ENCODE measurements at places on chromosomes 5 and 9.

DNA sequence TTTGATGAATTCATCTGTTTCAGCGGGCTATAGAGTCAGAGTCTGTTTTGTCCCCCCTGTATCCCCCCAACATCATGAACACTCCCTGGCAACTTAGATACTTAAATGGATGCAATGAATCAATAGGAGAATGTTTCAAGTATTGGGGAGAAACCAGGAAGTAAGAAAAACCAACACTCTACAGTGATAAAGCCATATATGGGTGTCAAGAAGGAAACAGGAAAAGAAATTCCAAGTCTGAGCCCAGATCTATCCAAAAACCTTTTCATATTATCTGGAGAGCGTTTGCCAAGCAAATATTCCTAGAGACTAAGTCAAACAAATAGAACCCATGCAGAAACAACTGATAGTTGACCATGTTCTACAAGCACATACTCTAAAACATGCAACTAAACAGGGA, 2.3 kb upstream of the GNAQ start:
- no peak for DNase-seq

GRCh38 chr9:128551657-128552152, 682 bp upstream of the SPTAN1 start:
- no peak for DNase-seq

GRCh38 chr9:35923927-35924763, 14.9 kb downstream of the SPAAR start:
- no peak for DNase-seq

GRCh38 chr5:112004867-112005622, 248.1 kb upstream of the NREP start:
- no peak for DNase-seq

- DNase-seq: no peak
These were observed 839 bp downstream of the GABRG2 start for GRCh38 chr5:162068412-162068811.

DNA sequence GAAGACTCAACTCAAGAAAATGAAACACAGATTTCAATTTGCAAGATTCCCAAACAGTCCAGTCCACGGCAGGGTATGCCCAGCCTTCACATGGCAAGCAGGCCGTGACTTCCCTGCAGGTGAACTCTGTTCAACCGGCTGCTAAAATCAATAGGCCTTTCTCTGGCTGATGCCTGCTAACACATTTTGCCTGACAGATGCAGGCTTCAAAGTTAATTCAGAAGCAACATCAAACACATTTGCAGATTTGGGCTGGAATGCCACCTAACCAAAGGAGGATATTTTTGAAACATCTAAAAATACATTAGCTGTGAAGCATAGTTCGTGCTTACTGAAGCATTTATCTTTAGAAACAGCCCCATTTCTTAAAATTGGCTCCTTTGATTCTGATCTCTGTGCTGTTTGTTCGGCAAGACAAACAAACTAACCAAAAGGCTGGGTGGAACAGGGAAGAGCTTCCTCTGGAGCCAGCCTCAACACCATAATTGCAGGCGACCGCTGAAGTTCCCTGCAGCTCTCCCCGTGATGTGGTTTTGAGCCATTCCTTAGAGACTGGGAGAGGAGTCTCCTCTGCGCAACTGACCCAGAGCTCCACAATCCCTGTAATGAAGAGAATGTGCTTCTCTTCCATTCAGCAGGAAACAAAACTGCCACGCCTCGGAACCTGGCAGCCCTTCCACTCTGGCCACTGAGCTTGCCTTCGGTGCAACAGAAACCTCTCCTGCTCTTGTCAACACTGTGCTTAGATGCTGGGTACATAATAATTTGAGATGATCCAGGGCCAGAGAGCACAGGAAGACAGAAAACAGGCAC, 126.5 kb downstream of the MYO10 start:
- no peak for DNase-seq

DNA sequence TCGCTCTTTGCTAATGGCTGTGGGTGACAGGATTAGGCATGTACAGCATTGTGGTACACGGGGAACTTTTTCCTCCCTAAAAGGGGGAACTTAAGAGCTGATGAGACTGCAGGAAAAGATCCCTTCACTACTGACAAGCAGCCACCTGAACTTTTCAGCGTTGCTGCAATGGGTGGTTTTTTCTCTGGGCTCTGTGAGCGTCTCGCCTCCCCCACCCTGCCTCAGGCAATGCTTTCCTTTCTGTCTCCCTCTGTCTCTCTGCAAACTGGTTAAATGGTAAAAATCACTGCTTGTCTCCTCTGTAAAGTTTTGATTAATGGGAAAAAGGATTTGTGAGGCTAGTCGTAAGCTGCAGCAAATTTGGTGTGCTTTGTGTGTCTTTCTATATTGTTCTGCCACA, 20.3 kb downstream of the HSD17B3 start:
- no peak for DNase-seq

GRCh38 chr5:73531356-73531755, 33.1 kb downstream of the BTF3 start:
- no peak for DNase-seq

DNA sequence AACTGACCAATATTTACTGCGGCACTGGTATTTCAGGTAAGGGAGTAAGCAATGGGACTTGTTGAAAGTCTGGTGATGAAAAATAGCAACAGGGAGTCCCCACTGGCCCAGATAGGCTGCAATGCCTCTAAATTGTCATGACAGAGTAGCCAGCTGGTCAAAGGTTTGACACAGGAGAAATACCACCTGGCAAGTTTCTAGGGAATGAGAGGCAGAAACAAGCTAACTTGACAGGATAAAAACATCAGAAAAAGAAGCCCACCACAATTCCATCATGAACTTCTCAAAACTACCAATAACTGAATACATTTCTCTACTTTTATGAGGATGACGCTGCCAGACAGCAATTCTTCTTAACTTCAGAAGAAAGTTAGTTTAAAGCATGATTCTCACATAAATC, 99.8 kb downstream of the STRBP start:
- DNase-seq: no peak

GRCh38 chr5:67133217-67133616, 63.4 kb downstream of the CD180 start:
- no peak for DNase-seq

- no peak for DNase-seq
These were observed 82.8 kb downstream of the SLC1A3 start for GRCh38 chr5:36689225-36689624.

DNA sequence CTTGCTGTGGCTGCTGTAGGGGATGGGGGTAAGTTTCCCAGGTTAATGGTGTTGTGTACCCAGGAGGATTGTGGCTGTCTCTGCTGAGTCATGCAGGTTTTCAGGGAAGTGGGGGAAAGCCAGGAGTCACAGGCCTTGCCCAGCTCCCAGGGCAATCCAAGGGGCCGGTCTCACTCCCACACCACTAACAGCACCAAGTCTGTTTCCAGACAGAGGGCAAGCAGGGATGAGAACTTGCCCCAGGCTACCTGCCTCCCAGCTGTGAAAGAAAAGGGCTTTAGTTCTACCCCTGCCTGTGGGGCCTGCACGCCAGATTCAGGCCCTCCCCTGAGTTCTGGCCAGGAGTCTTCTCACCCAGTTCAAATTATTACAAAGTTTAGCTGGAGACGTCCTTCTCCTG, 579.8 kb upstream of the ST8SIA4 start:
- DNase-seq: no peak

- no peak for DNase-seq
These were observed 21.4 kb downstream of the UGCG start for GRCh38 chr9:111917980-111918379.

- DNase-seq: no peak
These were observed 179.6 kb upstream of the PITX1 start for GRCh38 chr5:135213466-135214239.

GRCh38 chr5:160556846-160557245, 135.2 kb downstream of the PTTG1 start:
- no peak for DNase-seq

DNA sequence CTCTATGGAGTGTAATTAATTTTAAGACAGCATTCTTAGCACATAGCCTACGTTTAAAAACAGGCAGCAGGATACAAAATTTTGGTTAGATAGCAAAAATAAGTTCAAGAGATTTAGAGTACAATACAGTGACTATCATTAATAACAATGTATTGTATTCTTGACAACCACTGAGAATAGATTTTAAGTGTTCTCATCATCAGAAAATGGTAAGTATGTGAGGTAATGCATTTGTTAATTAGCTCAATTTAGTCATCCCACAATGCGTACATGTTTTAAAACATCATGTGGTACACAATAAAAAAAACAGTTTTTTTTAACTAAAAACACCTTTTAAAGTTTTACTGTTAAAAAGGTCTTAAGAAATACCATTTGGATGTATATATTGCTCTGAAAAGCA, 94.2 kb downstream of the MUSK start:
- DNase-seq: no peak

GRCh38 chr9:92962303-92962649, 15.0 kb downstream of the FGD3 start:
- DNase-seq: no peak

DNA sequence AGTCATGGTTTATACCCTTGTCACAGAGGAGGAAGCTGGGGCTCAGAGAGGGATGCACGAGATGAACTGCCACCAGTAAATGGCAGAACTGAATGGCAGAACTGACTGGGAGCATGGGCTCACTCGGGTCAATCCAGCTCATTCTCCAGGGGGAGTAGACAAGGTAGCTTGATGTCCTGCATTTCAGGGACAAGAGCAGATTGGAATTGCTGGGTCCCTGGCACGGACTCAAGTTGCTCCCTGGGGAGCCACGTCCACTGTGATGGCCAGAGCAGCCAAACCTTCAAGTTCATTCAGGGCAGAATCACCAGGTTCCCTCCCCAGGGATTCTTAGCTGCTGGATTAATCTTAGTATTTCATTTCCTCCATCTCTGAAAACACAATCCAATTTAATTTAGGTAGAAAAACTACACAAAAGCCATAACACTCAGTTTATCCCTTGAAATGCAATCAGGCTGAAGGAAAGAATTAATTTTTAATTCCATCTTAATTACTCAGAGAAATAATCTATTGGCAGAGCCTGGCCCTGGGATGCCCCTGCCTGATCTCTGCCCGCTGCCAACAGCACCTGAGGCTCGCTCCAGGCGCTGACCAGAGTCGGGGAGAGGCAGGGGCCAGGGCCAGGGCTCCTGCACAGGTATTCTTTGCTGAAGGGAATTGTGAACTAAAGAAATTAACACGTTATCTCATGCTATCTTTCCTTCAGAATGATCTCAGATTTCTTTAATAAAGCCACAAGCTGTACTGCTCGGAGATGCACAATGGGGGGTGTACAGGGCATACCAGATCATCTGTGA, 42.0 kb upstream of the UNC5A start:
- no peak for DNase-seq

GRCh38 chr5:140631831-140632365, 1.1 kb downstream of the CD14 start:
- DNase-seq: no peak

- no peak for DNase-seq
These were observed 17.7 kb upstream of the CARTPT start for GRCh38 chr5:71701407-71701806.

DNA sequence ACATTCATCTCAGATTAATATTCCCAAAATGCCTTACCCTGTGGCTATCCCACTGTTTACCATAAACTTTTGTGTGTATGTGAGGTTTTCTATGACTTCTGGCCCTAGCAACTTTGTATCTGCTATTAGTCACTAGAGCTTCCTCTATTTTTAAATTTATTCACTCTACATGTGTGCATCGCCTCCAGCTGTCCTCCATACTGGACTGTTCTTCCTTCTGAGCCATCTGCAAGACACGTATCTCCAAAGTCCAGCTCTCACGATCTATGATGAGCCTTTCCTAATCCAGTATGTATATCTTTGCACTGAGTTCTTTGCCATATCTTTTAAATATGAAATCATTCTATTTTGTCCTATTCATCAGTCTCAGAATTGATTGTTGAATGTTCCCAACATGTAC, 1.7 kb upstream of the GNG10 start:
- no peak for DNase-seq

- no peak for DNase-seq
These were observed 4.2 kb downstream of the USP20 start for GRCh38 chr9:129839324-129840023.

DNA sequence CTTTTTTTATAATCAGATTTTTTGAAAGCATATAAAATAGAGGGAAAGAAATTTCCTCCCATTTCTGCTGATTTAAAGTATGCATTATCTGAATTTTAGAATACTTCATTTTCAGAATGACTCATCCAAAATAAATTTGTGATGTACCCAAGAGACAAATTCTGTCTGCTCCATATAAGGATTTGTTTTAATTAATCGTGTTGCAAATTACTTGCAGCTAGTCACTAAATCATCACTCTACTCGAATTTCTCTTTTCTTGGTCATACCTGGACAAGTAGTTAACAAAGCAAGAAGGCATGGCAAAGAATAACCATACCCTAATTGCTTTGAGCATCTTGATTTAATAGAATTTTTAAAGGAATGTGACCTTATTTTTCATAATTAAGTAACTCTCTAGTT, 284.1 kb upstream of the GRAMD2B start:
- no peak for DNase-seq

DNA sequence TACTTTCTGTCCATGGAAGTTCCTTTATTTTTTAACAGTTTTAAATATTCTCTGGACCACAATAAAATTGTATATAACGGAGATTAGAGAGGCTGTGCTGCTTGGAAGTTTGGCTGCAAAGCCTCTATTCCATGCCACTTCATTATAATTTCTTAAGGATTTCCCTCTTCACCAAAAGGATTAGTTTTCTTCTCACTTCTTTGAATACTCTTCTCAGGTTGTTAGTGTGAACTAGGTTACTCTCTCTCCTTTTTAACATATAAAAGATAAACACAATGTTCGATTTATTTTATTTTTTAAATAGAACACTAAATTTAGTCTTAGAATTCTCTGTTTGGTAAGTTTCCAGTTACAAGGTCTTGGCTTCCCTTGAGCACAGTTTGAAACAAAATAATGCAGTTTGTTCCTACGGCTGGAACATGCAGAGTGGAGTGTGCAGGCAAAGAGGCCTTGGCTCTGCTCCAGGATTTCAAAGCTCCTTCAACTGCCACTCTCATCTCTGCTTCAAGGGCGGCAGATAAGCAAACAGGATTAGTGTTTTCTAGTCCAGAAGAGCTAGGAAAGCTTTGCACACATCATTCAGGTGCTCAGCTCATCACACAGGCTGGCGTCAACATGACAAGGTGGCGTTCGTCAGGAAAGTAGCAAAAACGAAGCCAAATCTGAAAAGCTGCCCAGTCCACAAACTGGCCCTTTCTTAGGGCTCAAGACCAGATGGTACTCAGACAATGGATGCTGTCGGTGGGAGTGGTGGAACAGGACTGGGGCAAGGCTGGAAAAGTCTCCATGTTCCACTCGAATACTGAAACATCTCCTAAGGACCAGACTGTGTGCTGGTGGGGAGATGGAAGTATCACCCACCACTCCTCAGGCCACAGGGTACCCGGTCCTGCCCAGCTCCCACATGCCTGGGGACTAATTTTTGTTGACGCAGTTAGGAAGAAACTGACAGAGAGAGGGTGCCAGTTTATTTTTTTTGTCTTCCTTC, 286.6 kb downstream of the CRB2 start:
- no peak for DNase-seq

GRCh38 chr9:123373946-123374345, 17.9 kb downstream of the CRB2 start:
- no peak for DNase-seq

DNA sequence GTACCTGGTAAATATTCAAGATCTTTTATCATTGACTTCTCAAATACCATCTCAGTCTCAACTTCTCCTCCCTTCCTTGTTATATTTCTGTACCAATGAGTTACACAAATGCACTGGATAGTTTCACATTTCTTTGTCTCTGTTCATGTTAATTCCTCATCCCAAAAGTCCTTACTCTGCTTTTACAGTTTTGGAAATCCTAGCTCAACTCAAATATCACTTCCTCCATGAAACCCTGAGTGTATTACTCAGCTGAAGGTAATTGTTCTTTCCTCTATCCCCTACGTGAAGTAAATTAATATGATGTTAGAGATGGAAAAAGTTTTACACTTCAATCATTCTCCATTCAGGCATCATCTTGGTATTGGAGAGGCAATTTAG, 241.5 kb downstream of the TLE4 start:
- DNase-seq: no peak
